Esophagus squamous epithelium (tissue), 5 donors: ENCODE measurements at places on chromosomes 4 and X.

DNA sequence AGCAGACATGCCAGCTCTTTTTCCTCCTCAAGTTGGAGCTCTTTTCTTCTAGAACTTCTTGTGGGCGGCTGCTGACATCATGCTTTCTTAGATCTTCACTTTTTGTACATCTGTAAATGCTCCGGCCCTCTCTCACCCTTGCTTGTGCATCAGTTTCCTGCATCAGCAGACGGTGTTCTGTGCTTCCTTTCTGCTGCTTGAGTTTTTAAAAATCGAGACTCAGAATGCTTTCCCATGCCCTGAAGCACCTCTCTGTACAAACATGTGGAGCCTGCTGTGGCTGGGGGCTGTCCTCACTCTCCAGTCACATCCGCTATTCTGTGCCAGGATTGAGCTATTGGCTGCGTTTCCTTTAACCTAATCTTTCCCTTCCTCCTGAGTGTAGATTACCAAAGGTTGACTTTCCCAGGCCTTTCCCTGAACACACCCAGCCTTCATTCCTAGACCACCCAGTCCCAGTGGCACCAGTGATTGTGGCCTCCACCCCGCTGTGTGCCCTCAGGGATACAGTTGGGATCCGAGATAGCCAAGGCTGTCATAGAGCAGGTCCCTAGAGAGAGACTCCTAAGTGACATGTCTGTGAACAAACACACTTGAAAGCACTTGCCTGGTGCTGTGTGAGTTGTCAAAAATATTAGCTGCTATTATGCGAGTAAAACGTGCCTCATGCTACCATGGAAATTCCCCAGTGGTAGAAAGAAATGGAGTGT, 41.9 kb downstream of the TNIP2 start:
- DNase-seq, result no peak

GRCh38 chrX:149527705-149528104, 13.1 kb upstream of the EOLA1 start:
- no peak for DNase-seq

- no peak for DNase-seq
Measured at GRCh38 chrX:30905321-30905720, 16.3 kb upstream of the TAB3 start.

DNA sequence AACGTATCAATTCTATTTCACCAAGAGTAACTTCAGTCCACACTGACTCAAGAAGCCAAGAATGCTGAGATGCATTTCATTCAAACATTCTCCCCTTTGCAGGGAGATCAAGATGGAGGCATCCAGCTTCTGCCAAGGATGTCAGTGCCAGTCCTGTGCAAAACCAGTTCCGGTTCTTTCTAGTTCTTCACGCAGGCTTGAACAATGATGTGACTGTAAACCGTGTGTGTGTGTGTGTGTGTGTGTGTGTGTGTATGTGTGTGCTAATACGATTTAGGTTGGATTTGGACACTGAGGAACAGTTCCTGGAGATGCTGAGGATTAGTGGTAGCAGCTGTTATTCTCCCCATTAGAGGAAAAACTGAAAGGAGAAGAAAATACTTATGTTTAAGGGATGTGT, at the start of gene REELD1:
REELD1 (plus strand) TSS at position 301 of the 400 bp plus-strand sequence. CDS start 2,415 bp downstream, outside the sequence.
- DNase-seq, result no peak

GRCh38 chrX:72045141-72045540, 86.6 kb downstream of the RTL5 start:
- no peak for DNase-seq

DNA sequence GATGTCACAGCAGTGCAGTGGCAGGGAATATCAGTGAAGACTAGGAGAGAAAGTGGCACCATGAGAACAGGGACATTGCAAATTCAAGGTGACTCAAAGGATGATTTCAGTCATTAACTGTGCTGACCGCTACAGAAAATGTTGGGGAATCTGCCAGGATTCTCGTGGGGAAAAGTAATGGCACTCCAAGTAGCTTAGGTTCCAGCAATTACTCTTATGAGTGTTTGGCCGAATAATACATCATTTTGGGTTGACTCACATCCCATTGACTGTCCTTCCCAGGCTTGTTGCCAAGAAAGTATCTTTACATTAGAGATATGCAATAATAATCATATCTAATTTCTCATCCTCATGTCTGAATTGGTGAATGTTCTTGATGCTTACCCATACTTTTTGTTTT, 1411.1 kb upstream of the PCDH7 start:
- no peak for DNase-seq

GRCh38 chr4:56466910-56467283, 520 bp upstream of the SRP72 start:
- no peak for DNase-seq

DNA sequence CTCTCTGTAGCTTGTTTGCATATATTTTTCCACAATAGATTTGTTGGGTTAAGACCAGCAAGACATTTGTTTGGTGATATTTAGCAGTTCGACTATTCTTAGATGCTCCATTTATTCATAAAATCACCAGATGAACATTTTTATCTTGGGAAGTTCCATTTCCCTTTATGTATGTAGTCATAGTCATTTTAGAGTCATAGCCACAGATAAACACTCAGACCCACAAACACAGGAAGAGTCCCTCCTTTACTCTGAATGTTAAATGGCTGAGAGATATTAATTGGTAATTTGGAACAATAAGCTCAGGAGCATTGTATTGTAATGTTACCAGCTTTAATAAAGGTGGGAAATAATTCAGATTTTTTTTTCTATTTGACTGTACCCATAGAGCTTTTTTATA, 1608.7 kb downstream of the STIM2 start:
- no peak for DNase-seq

DNA sequence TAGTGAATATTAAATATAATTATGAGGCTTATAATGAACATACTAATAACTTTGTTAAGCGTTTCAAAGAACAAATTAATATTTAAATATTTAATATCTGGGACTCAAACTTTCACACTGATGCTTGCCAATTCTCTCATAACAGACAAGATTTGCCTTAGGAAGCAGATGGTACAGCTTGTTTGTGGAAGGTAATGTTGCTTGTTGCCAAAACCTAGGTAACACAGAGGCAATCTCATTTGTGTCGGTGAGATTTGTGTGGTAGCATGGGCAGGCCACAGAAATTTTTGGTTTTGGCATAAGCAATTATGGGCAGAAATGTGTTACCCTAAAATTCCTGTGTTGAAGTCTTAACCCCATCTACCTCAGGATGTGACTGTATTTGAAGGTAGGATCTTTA, 114.9 kb upstream of the AFF2 start:
- no peak for DNase-seq

DNA sequence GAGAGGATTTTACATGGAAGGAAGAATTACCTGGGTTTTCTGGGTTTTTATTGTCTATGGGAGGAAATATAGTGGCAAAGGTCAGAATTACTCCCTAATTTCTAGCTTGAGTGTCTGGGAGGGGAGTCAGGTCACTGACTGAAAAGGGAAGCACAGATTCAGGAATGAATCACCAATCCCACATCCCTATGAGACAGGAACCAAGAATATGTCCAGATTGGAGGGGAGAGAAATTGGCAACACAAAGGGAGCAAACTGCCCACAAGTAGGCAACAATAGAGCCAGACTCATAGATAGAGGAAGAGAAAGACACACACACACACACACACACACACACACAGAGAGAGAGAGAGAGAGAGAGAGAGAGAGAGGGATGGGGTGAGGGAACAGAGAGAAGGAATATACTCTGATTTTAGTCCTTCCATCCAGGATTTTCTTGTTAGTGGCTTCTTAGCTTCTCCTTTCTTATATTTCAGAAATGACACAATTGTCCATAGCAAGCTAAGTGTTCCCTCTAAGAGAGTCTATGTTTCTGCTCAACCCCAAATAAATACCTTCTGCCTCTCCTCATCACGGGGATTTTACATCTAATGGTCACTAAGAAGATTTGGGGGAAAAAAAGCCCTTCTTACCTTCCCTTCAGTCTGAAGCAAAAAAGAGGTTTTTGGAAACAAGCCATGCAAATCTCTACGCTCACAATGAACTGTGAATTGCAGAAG, 12.0 kb downstream of the P2RY10 start:
- DNase-seq, result no peak

DNA sequence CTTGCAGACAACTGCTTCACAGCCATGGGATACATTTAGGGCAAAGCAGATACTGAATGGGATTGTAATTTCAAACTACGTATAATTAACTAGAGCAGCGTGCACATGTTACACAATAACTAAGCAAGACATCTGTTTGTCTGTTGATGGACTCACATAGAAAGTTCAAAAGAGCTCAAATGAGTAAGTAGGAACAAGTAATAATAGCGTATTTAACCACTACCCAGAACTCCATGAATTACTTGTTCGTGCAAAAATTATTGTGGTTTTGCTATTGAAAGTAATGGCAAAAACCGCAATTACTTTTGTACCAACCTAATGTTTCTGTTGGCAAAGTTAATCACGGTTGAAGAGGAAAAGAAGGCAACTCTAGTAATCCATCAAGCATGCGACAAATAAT, 825.4 kb downstream of the PCDH18 start:
- DNase-seq, result no peak

DNA sequence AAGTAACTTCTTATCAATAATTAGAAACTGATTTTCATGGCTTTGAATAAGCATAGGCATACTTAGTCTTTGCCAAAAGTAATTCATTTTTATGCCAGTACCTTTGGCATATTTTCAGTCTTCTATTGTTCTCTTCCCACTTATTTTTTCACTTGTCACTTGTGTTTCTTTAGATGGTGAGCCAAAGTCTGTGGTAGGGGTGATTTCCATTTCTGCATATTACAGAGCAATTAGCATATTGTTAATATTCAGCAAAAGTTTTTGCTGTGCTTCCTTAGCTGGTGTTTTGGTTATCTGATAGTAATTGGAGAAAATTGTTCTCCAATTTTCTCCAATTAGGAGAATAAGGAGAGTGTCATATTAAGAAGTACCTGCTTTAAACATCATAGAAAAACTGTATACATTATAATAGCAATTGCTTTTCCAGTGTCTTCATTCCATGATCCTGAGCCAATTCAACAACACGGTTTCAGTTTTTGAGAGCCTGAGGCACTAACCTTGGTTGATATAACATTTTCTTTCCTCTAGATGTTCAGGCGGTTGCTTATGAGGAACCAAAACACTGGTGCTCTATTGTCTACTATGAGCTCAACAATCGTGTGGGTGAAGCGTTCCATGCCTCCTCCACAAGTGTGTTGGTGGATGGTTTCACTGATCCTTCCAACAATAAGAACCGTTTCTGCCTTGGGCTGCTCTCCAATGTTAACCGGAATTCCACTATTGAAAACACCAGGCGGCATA, 64.7 kb downstream of the SMAD1 start:
- DNase-seq, result no peak

GRCh38 chrX:12370497-12370986, 232.3 kb downstream of the FRMPD4 start:
- DNase-seq, result no peak

DNA sequence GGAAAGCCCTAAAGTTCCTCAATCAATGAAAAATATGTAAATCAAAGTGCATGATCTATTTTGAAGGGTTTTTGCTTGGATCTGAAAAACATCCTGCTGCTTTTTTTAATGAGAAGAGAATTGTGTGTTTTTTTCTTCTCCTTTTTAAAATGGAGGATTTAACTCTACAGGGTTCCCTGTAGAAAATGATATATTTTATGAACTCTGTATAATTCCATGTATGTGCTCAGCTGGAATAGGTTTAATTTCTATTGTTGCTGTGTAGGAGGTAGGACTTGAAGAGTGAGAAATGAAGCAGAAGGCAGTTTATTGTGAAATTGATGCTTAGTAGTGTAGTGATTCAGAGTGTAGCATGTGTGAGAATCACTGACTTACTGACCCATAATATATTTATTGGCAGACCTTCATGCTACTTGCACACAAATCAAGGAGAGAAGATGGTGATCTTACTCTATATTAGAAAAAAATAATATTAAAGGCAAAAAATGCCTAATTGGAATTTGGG, 286.8 kb upstream of the FSTL5 start:
- DNase-seq, result no peak

DNA sequence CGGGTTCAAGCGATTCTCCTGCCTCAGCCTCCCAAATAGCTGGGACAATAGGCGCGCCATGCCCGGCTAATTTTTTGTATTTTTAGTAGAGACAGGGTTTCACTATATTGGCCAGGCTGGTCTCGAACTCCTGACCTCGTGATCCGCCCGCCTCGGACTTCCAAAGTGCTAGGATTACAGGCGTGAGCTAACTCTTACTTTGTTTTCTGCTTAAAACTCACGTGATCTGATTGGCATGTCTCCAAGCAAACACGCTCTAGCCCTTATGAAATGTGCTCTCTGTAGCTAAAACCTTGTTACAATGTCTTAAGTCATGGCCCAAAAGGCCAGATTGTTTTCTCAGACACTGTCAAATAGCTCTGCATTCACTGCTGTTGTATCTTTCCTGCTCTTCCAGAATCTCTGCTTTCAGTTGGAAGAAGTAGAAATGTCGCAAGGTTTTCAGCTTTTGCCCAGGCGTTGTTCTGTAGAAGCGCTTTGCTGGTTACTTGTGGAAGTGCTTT, 39.7 kb upstream of the OGT start:
- no peak for DNase-seq

DNA sequence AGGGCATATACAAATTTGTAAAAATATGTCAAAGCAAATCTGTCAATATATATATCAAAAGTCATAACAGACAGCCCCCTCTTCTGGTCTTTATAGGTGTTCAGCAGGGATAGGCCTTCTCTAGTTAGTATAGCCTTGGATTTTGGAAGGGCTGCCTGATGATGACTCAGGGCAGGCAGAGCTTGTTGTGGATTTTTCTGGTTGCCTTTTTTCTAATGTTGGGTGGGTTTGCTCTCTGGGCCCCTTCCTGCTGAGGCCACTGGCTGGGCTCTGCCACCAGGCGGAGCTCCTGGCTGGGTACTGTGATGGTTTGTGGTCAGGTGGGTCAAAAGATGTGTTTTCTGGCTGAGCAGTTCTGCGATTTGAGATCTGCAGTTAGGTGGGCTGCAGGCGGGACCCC, 294.2 kb downstream of the GRIA2 start:
- no peak for DNase-seq

GRCh38 chrX:79366873-79367749, at the start of gene ITM2A:
Gene ITM2A (minus strand): TSS chrX:79367334. CDS start chrX:79367215, 119 bp downstream.
- DNase-seq, result peak; percentile 1

GRCh38 chr4:125765941-125766340, 451.2 kb downstream of the FAT4 start:
- no peak for DNase-seq

- DNase-seq, result no peak
Measured at GRCh38 chrX:31521941-31522340, 450.1 kb upstream of the FTHL17 start.

- no peak for DNase-seq
Measured at GRCh38 chrX:11952176-11952720, 186.0 kb upstream of the FRMPD4 start.

GRCh38 chrX:66625525-66625924, 13.4 kb downstream of the EDA2R start:
- no peak for DNase-seq
